SJCRH30 (cell line): ENCODE measurements at places on chromosomes 12 and 14. TPM values are rescaled to one million over a fixed set of nuclear protein-coding genes. Genes with fewer than 3 reads are reported as not detected.

- no peak overlapping the region for H3K4me3 ChIP-seq
- no peak for DNase-seq
- no peaks in the 10 kb centered on the region for H3K36me3 ChIP-seq
- H3K27me3 ChIP-seq, result no peaks in the 10 kb centered on the region
- no peak overlapping the region for H3K27ac ChIP-seq
- H3K4me1 ChIP-seq, result peaks cover 3% of the 10 kb centered on the region; the same call in 1 of the 2 replicates
These were observed 13.1 kb upstream of the PLEKHD1 start for GRCh38 chr14:69471436-69471835.

SOX5 gene
- total RNA-seq, result 11.0 and 13.7 TPM in 2 replicates

DNA sequence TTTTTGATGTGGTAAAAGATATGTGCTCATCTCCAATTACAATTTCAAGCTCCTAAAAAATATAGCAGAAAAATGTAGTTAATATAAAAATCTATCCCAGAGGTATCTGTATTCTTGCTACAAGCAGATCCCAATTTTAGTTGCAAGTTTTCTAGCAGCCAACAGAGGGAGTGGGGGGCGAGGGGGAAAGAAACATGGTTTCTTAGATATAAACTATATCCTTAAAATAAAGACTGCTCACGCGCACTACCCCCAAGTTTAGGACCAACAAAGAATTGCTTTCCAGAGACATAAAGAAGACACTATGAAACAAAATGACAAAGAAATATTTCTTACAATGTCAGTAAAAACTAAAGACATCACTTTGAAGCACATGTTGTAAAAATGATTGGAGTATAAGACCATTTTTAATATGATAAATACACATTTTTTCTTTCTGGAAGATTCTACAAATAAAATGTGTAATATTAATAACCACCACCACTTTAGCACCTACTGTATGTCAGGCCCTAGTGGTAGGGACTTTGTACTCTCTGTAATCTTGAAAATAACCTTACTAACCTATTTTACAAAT lies 5.4 kb downstream of the MAGOHB start:
- no peak for DNase-seq
- H3K36me3 ChIP-seq, result peaks cover 45% of the 10 kb centered on the region
- H3K4me3 ChIP-seq, result no peak overlapping the region
- H3K27ac ChIP-seq, result no peak overlapping the region
- H3K4me1 ChIP-seq, result peaks cover 2% of the 10 kb centered on the region; the same call in 1 of the 2 replicates

DNA sequence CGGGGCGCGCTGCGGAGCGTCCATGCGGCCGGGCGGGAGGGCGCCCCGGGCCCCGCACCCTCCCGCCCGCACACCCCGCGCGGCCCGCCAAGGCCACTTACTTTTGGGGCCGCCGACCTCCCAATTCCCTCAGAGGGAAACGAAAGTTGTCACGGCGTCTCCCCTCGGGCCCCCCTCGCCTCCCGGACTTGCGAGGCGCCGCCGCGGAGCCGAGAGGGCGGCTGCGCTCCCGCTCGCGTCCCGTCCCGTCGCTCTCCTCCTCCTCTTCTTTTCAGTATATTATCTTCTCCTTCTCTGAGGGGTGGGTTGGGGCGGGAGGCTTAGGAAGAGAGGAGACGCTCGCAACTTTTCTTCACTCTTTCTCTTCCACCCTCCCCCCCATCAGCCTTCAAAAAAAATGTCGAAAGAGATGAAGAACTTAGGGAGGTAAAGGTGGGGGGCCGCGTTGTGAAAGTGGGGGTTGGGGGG lies 613 bp downstream of the DUSP16 start:
- H3K27ac ChIP-seq, result peak overlapping the region; percentile 93
- peaks cover 13% of the 10 kb centered on the region for H3K4me1 ChIP-seq
- H3K36me3 ChIP-seq, result no peaks in the 10 kb centered on the region
- DNase-seq, result peak; percentile 43
- H3K4me3 ChIP-seq, result peak overlapping the region; percentile 66

GRCh38 chr12:40976546-40976945 lies 211.6 kb upstream of the PDZRN4 start:
- H3K27ac ChIP-seq, result no peak overlapping the region
- peaks cover 5% of the 10 kb centered on the region; the same call in 1 of the 2 replicates for H3K4me1 ChIP-seq
- no peaks in the 10 kb centered on the region for H3K27me3 ChIP-seq
- no peak overlapping the region for H3K4me3 ChIP-seq

DNA sequence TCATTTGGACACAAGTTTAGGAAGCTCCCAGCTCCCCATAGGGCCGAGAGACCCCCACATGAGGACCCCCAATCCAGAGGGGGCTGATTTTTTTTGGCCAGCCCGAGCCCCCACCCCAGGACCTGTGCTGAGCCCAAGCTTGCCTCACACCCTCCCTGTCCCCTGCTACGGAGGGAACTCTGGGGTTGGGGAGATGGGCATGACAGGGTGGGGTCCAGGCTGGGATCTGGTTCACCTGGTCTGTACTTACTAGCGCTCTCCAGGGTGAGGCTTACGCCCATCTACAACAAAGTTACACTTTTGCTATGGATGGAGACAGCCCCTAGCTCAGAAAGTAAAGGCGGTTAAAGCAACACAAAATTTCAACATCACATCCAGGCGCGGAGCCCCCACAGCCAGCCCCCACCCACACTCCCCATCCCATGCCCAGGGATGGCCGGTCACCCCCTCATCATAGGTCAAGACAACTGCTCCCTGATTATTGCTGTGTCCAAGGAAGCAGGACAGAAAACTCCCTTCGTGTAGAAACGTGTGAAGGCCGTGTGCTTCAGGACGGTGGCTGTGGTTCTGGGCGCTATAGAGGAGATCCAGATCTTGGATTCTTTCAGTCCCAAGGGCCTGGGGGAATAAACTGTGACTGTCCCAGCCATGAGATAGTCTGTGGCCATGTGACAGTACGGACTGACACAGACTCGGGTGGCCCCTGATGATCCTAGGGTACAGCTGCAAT lies 10.7 kb downstream of the SLC25A29 start:
- no peaks in the 10 kb centered on the region for H3K27me3 ChIP-seq
- H3K4me1 ChIP-seq, result peaks cover 6% of the 10 kb centered on the region; the same call in 1 of the 2 replicates

GRCh38 chr14:99012703-99013102 lies 259.3 kb downstream of the BCL11B start:
- no peak overlapping the region for H3K27ac ChIP-seq
- H3K27me3 ChIP-seq, result no peaks in the 10 kb centered on the region
- H3K4me3 ChIP-seq, result no peak overlapping the region
- H3K36me3 ChIP-seq, result no peaks in the 10 kb centered on the region

PLA2G1B gene
- not detected in 2 replicates for total RNA-seq

PROX2 gene
- total RNA-seq, result not detected in 2 replicates

GRCh38 chr14:61234215-61234916 lies 46.8 kb downstream of the TMEM30B start:
- H3K4me3 ChIP-seq, result no peak overlapping the region
- no peak for DNase-seq
- no peaks in the 10 kb centered on the region for H3K36me3 ChIP-seq
- H3K27me3 ChIP-seq, result no peaks in the 10 kb centered on the region

DNA sequence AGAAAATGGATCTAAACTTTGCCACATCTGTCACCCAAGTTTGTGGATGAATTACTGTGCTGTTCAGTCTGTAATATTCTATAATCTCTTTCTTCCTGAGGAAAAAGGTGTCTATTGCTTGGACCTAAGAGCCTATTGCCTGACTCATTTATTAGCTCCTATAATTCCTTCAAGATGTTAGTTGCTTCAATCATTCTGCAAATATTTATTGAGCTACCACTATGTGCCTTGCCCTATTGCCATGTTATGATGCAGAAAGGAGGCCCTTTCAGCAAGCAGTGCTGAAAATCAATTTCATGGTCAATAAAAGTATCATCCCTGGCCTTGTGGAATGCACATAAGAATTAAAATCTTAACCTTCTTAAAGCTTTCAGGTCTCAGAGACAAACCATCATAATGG lies 113.6 kb downstream of the CCER1 start:
- H3K36me3 ChIP-seq, result no peaks in the 10 kb centered on the region
- H3K27me3 ChIP-seq, result no peaks in the 10 kb centered on the region
- no peak overlapping the region; the same call in 1 of the 2 replicates for H3K27ac ChIP-seq
- DNase-seq, result peak; percentile 7
- H3K4me3 ChIP-seq, result no peak overlapping the region

KRT71 gene
- total RNA-seq, result not detected in 2 replicates

GRCh38 chr14:90547968-90548367 lies 151.1 kb downstream of the CALM1 start:
- no peaks in the 10 kb centered on the region for H3K36me3 ChIP-seq
- no peak for DNase-seq
- H3K4me3 ChIP-seq, result no peak overlapping the region
- H3K4me1 ChIP-seq, result peaks cover 14% of the 10 kb centered on the region
- H3K27ac ChIP-seq, result no peak overlapping the region

DNA sequence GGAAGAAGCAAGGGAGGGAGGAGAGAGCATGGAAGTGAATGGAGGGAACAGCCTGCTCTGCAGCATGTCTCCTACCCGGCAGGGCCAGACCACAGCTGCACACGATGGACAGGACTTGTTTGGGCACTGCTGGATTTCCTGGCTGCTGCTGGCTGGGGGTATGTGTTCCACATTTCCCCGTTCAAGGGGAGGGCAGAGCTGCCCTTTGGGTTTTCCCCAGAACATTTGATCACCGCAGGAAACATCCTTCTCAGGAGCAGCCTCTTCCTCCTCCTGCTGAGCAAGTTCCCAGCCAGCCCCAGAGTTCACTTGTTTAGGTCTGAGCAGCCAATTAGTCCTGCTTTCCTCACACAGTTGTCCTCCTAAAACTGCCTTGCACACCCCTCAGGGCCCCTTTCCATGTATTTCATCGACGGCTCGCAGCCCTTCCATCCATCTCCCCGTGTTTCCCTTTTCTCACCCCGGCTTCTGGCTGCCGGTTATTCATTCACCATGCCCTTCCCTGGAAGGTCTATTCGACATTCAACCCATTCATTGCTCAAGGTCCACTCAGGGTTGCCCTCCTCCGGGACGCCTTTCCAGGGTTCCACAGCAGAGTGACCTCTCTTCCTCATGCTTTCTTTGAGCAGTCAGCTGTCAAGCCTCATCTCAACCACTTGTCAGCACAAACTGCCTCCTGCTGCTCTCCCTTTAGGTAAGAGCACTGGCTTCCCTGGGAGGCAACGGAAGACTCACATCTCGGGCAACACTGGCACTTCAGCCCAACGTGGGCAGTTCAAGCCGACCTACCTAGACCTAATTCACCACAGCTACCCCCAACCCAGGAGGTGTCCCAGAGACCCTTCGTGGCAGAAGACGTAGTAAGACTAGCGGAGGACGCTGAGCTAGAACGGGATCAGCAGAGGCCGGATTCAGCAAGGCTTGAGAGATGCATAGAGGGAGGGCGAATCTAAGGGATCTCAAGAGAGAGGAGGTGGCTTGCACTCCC lies 20.1 kb upstream of the ANO2 start:
- H3K36me3 ChIP-seq, result no peaks in the 10 kb centered on the region
- H3K27ac ChIP-seq, result no peak overlapping the region
- H3K4me3 ChIP-seq, result no peak overlapping the region
- H3K27me3 ChIP-seq, result peaks cover 9% of the 10 kb centered on the region; the same call in 1 of the 2 replicates
- no peaks in the 10 kb centered on the region for H3K4me1 ChIP-seq
- DNase-seq, result no peak

GRCh38 chr14:45716572-45716971 lies 463.6 kb upstream of the MIS18BP1 start:
- no peak for DNase-seq
- H3K4me1 ChIP-seq, result no peaks in the 10 kb centered on the region; the same call in 1 of the 2 replicates
- no peaks in the 10 kb centered on the region for H3K27me3 ChIP-seq
- H3K27ac ChIP-seq, result no peak overlapping the region
- no peak overlapping the region for H3K4me3 ChIP-seq

DNA sequence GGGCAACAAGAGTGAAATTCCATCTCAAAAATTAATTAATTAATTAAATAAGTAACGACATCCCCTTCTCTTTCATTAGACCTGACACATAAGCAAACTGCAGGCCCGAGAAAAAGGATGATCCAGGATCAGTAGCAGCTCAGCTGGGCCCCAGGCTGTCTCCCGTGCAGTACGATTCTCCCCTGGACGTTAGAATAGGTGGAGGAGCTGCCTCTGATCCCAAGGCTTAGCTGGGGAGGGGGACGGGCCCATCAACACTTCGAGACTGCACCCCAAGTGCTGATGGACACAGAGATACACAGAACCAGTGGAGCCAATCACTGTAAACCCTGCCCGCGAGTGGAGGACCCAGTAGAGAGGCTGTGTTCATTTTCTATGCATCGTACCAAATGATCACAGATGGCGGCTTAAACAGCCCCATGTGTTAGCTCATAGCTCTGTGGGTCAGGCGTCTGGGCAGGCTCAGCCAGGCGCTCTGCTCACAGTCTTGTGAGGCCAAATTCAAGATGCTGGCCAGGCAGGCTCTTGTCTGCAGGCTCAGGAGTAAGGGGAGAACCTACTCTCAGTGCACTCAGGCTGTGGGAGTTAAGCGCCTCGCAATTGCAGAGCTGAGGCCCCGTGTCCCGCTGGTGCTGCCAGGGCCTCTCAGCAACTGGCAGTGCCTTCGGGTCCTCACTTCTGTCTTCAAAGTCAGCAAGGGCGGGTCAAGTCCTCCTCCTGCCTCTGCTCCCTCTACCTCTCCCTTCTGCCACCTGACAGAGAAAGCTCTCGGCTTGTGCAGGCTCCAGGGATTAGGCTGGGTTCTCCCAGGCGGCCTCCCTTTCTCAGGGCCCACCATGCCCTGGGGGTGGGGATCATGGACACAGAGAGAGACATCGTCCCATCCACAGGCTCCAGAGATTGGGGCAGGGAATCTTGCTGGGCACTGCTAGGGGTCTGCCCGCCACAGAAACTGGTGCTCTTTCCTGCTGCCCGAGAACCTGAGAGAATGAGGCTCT lies 26.4 kb downstream of the RIMBP2 start:
- no peak overlapping the region for H3K4me3 ChIP-seq
- H3K36me3 ChIP-seq, result no peaks in the 10 kb centered on the region
- no peak for DNase-seq
- no peaks in the 10 kb centered on the region for H3K27me3 ChIP-seq
- no peak overlapping the region for H3K27ac ChIP-seq

DNA sequence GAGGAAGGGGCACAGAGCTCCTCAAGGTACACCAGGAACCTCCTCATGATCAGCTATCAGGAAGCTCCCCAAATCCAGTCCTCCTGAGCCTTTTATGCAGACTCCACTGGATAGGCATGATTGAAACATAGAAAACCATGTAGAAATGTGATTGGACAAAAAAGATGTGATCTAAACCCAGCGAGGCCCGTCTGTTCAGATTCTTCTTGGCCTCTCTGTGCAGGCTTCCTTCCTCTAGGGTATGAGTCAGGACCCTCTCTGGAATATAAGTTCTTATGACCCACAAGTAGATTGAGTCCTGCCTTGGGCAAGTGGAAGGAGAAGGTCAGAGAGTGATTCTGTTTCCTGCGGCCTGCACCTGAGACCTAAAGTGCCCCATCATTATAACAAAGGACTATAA lies 166.3 kb downstream of the PHLDA1 start:
- H3K27me3 ChIP-seq, result no peaks in the 10 kb centered on the region
- no peaks in the 10 kb centered on the region for H3K4me1 ChIP-seq
- H3K36me3 ChIP-seq, result no peaks in the 10 kb centered on the region
- no peak overlapping the region for H3K4me3 ChIP-seq
- DNase-seq, result no peak
- H3K27ac ChIP-seq, result no peak overlapping the region

JAG2 gene
- 24.7 and 28.1 TPM in 2 replicates for total RNA-seq

DNA sequence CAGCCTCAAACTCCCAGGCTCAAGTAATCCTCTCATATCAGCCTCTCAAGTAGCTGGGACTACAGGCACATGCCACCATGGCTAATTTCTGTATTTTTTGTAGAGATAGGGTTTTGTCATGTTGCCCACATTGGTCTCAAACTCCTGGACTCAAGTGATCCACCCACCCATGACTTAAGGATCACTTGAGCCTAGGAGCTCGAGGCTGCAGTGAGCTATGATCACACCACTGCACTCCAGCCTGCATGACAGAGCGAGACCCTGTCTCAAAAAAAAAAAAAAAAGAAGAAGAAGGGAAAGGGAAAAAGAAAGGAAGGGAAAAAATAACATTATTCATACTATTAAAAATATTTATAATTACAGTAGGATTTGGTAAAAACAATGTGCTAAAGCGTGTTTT lies 19.2 kb downstream of the EPS8 start:
- no peaks in the 10 kb centered on the region for H3K36me3 ChIP-seq
- no peak for DNase-seq
- H3K4me1 ChIP-seq, result no peaks in the 10 kb centered on the region
- H3K27ac ChIP-seq, result no peak overlapping the region

NANOG gene
- total RNA-seq, result 0.05 TPM in 1 of 2 replicates, not detected in the other
